ENCODE measurements at places on chromosomes 5 and 9.
A peak's percentile ranks its signal among the peaks of the same experiment; 100 is the strongest.

GRCh38 chr5:125874057-125874456 lies 549.2 kb upstream of the GRAMD2B start:
- no peak for DNase-seq
- no peak overlapping the region for H3K27ac ChIP-seq
- no peaks in the 10 kb centered on the region for H3K27me3 ChIP-seq
- no peaks in the 10 kb centered on the region for H3K4me1 ChIP-seq

DNA sequence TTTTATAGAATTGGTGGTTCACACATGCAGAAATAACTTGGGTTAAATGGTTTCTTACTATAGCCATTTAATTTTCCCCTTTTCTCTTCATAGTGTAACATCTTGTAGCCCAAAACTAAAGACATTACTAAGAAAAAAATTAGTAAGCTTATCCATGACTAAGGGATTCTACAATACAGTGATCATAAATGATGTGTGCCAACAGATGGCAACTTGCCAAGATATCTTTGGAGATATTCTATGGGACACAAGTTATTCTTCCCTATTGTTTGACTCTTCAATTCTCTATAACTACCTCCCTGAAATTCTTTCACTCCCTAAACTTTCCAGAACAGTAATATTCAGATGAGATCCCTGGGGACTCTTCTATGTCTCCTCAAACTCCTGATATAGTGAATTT lies 580.6 kb downstream of the PTPRD start:
- no peak for DNase-seq
- no peaks in the 10 kb centered on the region for H3K4me1 ChIP-seq
- H3K36me3 ChIP-seq: no peaks in the 10 kb centered on the region
- H3K27ac ChIP-seq: no peak overlapping the region

DNA sequence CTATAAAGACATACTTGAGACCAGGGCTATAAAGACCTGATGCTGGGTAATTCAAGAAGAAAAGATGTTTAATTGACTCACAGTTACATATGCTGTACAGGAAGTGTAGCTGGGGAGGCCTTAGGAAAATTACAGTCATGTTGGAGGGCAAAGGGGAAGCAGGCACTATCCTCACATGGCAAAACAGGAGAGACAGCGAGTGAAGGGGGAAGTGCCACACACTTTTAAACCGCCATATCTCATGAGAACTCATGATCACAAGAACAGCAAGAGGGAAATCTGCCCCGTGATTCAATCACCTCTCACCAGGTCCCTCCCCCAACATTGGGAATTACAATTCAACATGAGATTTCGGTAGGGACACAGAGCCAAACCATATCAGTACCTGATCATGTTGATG lies 89.9 kb upstream of the ADAMTSL1 start:
- no peaks in the 10 kb centered on the region for H3K4me1 ChIP-seq
- no peak overlapping the region for H3K27ac ChIP-seq
- no peaks in the 10 kb centered on the region for H3K36me3 ChIP-seq
- H3K4me3 ChIP-seq: no peak overlapping the region

DNA sequence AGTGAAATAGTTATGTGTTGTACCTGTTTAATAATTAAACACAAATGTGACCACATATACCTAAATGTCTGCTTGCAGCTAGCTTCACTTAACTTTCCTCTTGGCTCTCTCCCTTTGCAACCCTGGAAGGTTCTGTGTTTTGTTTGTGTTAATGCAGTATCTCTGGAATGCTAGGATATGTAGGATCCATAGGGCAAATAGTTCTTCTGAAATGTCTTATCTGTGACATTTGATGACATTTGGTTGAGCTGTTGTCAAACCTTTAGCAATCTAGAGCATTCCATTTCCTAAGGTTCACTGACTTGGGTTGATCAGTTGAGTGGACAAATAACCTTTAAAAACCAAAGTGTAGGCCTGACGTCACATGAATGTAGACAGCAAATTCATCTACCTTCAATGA lies 21.8 kb downstream of the CTNNA1 start:
- no peak overlapping the region for H3K4me3 ChIP-seq
- H3K27me3 ChIP-seq: no peaks in the 10 kb centered on the region
- no peak for DNase-seq

DNA sequence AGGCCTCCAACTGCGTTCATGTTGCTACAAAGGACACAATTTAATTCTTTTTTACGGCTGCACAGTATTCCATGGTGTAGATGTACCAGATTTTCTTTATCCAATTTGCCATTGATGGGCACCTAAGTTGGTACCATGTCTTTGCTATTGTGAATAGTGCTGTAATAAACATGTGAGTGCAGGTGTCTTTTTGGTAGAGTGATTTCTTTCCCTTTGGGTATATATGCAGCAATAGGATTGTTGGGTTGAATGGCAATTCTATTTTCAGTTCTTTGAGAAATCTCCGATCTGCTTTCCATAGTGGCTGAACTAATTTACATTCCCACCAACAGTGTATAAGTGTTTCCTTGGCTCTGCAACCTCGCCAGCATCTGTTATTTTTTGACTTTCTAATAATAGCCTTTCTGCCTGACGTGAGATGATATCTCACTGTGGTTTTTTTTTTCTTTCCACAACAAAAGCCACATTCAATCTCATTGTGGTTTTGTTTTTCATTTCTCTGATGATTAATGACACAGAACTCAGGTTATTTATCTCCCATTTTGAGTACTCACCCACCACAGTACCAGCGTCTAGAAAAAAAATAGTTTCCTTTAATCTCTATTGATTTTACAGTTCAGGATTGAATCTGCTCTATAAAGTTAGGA lies 21.9 kb downstream of the ARRDC3 start:
- no peaks in the 10 kb centered on the region for H3K36me3 ChIP-seq
- no peak overlapping the region for H3K4me3 ChIP-seq
- no peak overlapping the region for H3K27ac ChIP-seq
- no peaks in the 10 kb centered on the region for H3K27me3 ChIP-seq

DNA sequence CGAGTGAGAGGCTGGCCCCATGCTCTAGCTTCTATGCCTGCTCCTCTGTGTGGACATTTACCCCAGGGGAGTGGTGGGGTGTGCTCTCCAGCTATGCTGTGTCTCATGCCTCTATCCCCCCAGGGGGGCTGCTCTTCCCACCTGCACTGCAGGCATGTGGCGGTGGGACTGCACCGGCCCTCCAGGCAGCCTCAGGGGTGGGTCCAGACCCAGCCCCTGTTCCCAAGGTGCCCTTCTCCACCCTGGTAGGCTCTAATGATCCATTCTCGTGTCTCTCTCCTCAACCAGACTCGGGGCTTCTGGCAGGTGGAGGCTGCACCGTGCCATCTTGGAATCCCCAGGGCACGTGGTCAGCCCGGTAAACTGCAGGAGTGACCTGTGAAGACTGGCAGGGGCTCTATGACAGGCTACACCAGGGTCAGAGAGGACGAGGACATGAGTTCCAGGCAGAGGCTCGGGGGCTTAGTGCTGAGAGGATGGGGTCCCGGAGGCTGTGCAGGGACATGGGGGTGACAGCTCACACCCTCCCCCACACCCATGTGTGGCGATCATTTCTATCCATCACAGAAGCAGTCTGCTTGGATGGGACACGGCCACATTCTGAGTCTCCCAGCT lies 22.7 kb upstream of the COL5A1 start:
- no peak for DNase-seq
- H3K27ac ChIP-seq: no peak overlapping the region
- H3K27me3 ChIP-seq: no peaks in the 10 kb centered on the region
- H3K36me3 ChIP-seq: no peaks in the 10 kb centered on the region
- no peak overlapping the region for H3K4me3 ChIP-seq

- no peaks in the 10 kb centered on the region for H3K27me3 ChIP-seq
- DNase-seq: no peak
- no peak overlapping the region for H3K4me3 ChIP-seq
- peaks cover 11% of the 10 kb centered on the region for H3K4me1 ChIP-seq
- H3K27ac ChIP-seq: peak overlapping the region; percentile 64
Measured at GRCh38 chr5:15013654-15014463, 142.3 kb upstream of the ANKH start.

DNA sequence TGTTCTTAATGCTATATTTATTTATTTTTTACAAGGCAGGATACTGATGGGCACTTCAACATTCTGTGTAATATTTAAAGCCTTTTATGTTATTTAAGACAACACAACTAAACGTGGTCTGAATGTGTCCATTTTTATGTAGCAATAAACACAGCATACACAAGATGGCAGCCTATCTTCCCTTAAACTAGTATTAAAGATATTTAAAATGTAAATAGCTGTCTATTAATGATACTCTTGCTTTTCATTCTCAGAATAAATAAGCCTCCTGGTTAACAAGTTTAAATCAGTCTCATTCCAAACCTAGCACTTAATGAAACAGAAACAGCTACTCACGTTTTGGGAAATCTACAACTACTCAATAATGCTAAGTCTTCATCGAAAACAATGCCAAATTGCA lies 315.7 kb downstream of the MCTP1 start:
- H3K27ac ChIP-seq: no peak overlapping the region
- no peaks in the 10 kb centered on the region for H3K36me3 ChIP-seq
- no peaks in the 10 kb centered on the region for H3K4me1 ChIP-seq

DNA sequence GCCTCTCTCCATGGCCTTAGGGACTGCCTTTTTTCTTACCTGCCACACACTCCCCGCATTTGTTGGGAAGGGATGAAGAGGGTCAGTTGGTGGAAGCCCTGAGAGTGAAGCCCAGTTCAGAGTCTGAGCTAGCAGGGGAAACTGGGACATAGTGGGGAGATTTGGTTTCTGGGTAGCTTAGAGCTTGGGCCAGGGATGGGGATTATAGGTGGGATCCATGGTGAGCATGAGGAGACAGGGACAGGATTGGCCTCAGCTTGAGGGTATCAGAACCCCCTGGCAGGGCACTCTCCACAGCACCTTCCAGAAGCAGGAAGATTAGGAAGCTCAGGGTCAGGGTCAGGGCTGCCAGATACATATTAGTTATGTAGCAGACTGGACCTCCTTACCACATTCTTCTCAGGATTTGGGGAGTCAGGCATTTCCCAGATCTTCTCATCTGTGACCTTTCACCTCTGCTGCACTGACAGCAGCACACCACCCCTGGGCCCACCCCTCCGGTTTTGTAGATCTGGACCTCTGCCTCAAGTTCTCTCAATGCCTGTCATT lies 17.9 kb downstream of the OR13J1 start:
- no peaks in the 10 kb centered on the region for H3K27me3 ChIP-seq
- H3K27ac ChIP-seq: no peak overlapping the region
- DNase-seq: no peak
- H3K4me1 ChIP-seq: no peaks in the 10 kb centered on the region
- no peaks in the 10 kb centered on the region for H3K36me3 ChIP-seq
- H3K4me3 ChIP-seq: no peak overlapping the region

DNA sequence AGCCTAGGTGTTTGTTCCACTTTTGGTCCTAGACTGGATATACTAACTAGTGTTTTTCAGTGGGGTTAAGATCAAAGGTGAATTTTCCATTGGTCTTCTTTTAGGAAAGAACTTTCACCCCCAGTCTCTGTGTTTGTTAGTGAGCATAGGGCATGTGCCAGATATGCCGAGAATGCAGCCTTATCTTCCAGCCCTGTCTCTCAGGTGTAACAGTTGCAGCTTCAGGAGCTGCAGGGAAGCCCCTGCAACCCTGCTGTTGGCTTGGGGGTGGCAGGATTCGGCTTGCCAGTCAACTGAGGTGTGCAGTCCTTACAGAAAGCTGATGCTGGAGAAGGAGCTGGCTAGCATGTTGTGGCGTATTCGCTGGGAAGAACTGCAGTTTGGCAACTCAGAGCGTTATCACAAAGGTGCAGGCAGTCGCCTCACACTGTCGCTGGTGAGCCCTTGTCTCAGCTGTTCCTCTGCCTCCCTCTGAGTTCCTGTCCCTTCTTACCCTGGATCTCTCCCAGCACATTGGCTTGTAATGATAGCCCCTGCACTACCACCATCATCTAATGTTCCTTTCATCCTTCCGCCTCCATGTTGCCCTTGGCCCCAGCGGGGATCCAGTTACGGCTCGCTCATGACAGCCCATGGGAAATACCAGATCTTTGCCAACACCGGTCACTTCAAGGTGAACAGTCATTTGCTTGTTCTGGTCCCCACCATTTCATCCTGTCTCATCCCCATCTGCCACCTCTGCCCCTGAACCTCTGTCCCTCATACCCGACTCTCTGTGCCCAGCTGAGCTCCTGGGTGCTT lies 10.1 kb downstream of the NPR2 start:
- H3K4me3 ChIP-seq: no peak overlapping the region
- peaks cover 17% of the 10 kb centered on the region for H3K4me1 ChIP-seq
- H3K27ac ChIP-seq: peak overlapping the region; percentile 33
- no peak for DNase-seq

DNA sequence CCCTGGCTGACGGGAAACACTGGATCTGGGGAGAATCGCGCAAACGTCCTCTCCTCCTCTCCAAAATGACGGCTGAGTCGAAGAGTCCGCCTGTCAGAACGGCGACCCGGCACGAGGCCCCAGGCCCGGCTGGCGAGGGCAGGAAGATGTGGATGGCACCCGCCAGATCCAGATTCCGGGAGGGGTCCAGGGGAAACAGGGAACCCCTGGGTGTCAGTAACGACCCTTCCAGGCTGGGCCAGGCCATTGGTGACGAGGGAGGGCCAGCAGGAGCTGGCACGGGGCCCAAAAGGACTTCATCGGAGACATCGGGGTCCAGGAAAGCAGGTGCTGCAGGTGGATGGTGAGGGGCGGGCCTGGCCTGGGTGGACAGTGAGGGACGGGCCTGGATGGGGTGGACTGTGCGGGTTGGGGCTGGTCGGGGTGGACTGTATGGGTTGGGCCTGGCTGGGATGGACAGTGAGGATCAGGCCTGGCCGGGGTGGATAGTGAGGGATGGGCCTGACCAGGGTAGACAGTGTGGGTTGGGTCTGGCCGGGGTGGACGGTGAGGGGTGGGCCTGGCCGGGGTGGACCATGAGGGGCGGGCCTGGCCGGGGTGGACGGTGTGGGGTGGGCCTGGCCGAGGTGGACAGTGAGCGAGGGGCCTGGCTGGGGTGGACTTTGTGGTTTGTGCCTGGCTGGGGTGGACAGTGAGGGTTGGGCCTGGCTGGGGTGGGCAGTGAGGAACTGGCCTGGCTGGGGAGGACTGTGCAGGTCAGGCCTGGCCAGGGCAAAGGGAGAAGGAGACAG lies 14.0 kb downstream of the SLC6A3 start:
- H3K36me3 ChIP-seq: no peaks in the 10 kb centered on the region
- no peak overlapping the region for H3K4me3 ChIP-seq
- H3K27ac ChIP-seq: no peak overlapping the region
- no peaks in the 10 kb centered on the region for H3K4me1 ChIP-seq
- DNase-seq: no peak

GRCh38 chr5:93342563-93343061 lies 238.4 kb downstream of the NR2F1-AS1 start:
- H3K36me3 ChIP-seq: no peaks in the 10 kb centered on the region
- no peak for DNase-seq
- H3K4me3 ChIP-seq: no peak overlapping the region
- no peaks in the 10 kb centered on the region for H3K4me1 ChIP-seq
- no peaks in the 10 kb centered on the region for H3K27me3 ChIP-seq

DNA sequence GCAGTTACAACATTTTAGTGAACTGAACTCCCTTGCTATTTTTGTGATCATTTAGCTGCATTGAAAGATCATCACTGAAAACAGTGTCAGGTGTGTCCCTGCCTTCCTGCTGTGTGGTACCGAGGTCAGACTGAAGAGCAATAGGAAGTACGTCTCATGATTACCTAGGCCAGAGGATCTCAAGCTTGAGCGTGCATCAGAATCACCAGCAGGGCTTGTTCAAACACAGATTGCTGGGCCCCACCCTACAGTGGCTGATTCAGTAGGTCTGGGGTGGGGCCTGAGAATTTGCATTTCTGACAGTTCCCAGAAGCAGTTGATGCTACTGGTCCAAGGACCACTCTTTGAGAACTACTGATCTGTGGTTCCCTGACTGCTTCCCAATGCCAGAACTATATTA lies 159.6 kb downstream of the ACTL7B start:
- H3K4me1 ChIP-seq: no peaks in the 10 kb centered on the region
- H3K27me3 ChIP-seq: no peaks in the 10 kb centered on the region
- no peaks in the 10 kb centered on the region for H3K36me3 ChIP-seq
- H3K4me3 ChIP-seq: no peak overlapping the region

Measured in liver (tissue), 10 donors.